Stimulated activated CD4-positive, alpha-beta T cell treated with anti-CD3 and anti-CD28 coated beads, Interleukin-2, amount 100 ng/mL, for 48 hours (primary cell): ENCODE measurements at places on chromosomes 1 and 21.

DNA sequence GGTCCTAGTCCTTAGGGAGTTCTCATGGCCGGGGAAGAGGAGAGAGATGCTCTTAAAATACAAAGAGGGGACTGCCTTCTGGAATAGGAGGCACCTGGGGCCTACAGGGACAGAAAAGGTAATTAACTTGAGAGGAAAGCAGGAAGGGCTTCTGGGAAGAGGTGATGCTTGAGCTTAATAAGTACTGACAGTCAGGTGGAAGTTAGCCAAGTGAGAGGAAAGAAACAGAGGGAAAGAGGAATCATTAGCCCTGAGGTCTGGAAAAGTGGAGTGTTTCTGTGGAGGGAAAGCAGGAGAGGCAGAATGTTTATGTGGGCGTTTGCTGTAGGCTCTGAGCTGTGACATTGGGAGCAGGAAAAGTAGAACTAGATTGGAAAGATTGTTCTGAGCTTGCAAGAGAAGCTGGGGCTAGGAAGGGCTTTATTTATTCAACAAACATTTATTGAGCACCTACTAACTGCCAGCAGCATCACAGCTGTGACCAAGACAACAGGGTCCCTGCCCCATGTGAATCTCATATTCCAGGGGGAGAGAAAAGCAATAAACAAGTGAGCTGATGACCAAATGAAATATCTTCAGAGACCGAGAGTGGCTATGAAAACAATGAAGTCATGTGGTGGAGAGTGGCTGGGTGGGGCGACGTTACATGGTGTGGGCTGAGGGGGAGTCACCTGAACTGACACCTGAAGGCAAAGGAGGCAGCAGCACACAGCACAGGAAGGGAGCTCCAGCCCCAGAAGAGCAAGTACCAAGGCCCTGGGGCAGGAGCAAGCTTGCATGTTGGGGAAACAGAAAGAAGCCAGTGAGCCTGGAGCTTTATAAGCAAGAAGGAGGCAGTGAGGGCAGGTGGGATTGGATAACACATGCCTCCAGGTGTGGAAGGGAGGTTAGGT is 4.4 kb upstream of the FNDC5 start:
- DNase-seq = no peak

DNA sequence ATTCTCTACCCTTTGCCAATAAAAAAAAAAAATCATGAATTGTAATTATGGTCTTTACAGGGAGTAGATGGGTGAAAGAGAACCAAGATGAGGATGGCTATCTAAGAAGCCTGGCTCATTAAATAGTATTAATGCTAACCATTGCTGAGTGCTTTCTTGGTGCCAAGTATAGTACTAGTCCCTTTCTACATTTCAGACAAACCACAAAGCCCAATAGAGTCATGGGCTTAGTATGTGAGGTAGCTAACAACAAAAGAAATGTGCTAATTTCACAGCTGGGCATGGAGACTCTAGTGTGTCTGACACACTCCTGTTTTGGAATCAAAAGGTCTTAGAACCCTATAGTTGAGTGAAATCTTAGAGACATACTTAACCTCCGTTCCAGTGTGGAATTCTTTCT is 84.5 kb upstream of the ESRRG start:
- no peak for DNase-seq

DNA sequence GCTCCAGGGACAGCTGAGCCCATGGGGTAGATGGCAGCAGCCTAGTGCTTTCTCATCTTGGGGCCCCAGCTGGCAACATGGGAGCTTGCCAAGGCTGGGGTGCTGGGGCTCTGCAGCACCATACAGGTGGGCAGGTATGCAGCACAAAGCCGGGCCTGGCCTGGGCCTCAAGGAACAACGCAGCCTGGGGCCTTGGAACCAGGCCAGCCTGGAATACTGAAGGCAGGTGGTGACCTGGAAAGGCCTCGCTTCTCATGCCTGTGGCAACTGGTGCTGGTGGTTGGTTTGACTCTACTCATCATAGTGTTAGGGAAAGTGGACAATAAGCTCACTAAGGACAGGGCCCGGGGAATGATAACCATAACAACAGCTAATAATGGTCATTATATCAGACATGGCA is 27.0 kb upstream of the SDHB start:
- DNase-seq = no peak

GRCh38 chr1:51514733-51515132 is 4.3 kb downstream of the EPS15 start:
- no peak for DNase-seq

DNA sequence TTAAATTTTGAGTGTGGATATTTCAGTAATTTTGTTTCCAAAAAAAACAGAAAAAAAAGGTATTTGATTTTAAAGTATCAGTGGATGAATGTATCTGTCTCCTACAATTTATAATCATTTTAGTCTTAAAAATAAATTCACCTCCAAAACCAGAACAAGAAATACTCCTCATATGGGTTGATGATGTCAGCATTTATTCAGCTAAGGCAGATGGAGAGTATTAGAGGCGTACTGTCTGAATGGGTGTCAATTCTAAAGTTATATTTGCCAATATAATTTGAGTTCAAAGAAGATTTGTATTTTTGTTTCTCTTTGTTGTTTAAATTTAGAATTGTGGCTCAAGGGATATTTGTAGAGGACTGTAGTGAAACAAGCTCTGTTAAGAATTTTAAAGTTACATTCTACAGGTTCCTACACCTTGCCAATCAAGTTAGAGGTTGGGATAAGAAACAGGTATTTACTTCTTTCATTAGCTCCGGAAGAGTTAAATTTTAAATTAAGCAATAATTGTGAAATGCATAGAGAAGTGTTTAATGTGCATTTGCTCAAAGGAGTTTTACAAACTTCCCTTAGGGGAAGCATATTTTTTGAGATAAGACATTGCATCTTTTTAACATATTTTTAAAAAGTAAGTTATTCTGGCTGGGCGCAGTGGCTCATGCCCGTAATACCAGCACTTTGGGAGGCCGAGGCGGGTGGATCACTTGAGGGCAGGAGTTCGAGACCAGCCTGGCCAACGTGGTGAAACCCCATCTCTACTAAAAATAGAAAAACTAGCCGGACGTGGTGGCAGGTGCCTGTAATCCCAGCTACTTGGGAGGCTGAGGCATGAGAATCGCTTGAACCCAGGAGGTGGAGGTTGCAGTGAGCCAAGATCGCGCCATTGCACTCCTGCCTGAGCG is 1.2 kb downstream of the PLA2G4A start:
- no peak for DNase-seq
